Stimulated activated CD4-positive, alpha-beta T cell treated with anti-CD3 and anti-CD28 coated beads, Interleukin-4, amount 100 ng/mL, for 1 hour (primary cell): ENCODE measurements at places on chromosomes 13 and 19.
A peak's percentile ranks its signal among the peaks of the same experiment; 100 is the strongest.

DNA sequence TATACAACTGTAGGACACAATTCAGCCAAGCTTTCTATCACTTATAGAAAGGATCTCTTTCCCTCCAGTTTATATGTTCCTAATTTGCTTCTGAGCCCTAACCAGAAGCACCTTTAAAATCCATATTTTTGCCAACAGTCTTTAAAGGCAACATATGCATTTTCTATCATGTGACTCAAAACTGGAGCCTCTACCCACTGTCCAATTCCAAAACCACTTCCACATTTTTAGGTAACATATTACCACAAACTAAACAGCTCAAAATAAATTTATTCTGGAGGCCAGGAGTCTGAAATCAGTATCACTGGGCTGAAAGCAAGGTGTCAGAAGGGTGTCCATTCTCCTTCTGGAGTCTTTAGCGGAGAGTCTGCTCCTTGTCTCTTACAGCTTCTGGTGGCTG lies 15.9 kb upstream of the EFNB2 start:
- no peak for DNase-seq

GRCh38 chr13:24896061-24896460 lies 132.1 kb downstream of the RNF17 start:
- no peak for DNase-seq

GRCh38 chr13:29324601-29325000 lies 270.9 kb downstream of the SLC7A1 start:
- no peak for DNase-seq

DNA sequence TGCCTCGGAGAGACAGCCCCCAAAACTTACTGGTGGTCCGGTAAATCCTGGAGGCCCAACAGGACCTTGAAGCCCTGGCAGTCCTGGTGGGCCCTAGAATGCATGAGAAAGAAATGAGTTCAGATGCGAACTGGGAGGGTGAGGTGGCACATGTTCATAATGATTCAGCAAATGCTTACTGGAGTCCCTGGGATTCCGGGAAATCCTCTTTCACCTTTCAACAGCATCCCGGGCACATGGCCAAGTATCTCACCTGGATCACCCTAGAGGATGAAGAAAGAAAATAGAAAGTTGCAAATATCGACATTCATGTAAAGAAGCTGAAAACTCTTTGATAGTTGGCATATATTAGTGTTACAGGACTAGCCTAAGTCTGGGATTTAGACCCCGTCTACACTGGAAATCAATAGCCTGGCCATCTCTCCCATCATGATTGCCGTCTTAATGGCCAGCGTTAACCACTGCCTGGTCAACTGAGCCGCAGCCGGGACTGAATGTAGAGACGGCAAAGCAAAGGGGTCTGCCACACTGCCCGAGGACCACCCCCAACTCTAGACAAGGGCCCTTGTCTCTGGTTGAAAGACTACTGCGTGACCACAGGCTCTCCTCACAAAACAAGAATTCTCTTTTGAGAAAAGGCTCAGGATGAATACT lies 96.9 kb downstream of the COL4A1 start:
- DNase-seq: no peak

- DNase-seq: no peak
These were observed 51.3 kb upstream of the NFIC start for GRCh38 chr19:3314962-3315675.

GRCh38 chr13:25699056-25699455 lies 327.3 kb downstream of the ATP8A2 start:
- no peak for DNase-seq

- no peak for DNase-seq
These were observed 89.5 kb upstream of the RFC3 start for GRCh38 chr13:33728271-33729037.

DNA sequence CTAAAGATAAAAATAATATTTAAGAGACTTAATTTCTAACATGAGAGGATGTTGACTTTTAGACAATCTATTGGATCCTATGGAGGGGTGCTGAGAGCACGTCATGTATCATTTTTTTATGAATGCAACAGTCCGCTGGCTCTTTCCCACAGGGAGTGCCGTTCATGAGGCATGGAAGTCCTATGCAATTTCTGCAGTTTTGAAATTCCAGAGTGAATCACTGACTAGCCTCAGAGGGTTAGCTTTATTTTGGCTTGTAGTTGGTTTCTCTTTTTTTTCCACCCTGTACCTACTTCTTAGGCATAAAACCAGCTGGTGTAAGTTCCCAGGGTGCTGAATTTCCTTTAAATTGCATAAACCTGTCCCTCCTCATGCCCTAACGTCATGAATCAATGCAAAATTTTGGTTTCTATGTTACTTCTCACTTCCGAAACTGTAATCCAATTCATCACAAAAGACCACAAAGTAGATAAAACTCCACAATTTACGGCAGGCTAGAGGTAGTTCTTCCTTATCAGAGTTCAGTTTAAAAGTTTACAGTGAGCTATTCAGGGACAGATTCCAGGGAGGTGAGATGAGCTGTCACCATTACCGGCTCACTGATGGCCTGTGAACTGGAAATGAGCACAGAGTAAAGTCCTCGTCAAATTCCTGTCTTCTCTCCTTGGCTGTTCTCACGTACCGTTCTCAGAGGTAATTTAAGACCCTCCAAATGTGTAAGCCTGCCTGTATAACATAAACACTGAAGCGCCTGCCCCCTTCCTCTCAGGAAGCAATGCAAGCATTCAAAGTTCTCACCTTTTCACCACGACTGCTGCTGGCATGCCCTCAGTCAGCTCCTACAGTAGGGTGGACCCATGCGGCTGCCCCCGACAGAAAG lies 216.6 kb upstream of the SLC10A2 start:
- DNase-seq: no peak

DNA sequence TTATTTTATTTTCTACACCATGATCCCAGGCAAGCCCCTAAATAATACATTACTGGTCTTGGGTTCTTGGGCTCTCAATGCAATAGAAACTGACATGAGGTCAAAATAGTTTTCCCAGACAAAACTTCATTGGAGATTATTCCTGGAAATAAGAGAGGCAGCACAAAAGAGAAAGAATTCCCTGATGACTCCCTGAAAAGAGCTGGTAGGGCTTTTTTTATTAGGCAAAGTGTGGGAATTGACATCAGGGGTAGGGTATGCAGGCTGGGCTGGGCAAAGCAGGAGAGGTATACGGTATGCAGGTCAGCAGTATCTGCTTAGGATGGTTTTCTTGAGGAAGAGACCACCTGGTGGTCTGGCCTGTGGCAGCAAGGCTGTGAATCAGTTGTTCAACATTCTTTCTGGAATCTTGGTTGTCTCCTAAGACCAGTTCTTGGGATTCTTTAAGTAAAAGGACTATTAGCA lies 9.3 kb upstream of the IGFL3 start:
- no peak for DNase-seq

DNA sequence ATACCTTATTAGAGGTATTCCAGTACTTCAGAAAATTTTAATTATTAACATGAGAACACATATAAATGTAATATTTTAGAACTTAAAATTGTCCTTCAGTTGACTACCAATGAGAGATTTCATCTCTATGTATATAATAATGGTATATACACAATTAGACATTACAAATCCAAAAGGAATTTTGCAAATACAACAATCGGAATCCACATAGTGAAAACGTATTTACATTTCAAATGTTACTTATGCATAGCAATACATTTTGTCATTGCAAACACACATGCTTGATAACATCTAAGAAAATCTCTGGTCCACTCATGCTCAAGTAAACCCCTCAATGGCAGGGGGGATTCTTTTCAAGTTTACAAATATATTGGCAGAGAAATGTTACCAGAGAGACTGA lies 2345.2 kb downstream of the PCDH9 start:
- DNase-seq: no peak

DNA sequence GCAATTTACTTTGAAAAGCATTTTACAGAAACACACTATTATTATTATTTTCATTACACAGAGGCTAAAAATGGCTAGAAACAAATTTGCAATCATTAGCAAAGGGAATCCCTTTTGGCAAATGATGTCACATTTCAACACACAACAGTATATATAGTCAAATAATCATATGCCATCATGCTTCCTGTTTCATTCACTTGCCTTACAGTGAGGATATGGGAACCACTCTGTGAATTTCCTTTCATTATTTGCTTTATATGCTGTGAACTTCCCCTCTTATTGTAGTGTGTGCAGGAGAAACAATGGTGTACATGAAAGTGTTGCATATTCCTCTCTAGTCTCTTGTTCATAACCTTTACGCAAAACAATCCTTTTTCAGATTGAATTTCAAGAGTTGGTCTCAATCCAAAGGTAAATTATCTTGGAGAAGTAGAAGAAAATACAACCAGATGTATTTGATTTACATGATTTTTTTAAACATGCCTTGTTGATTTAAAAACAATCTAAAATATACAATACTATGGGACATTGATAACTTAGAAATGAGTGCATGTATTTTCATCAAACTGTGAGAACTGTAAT lies 657.3 kb downstream of the EFNB2 start:
- DNase-seq: no peak

- no peak for DNase-seq
These were observed 523.6 kb downstream of the DCT start for GRCh38 chr13:93955904-93956303.

GRCh38 chr13:97834250-97834649 lies 119.2 kb upstream of the IPO5 start:
- DNase-seq: no peak

GRCh38 chr13:21330126-21330861 lies 128.8 kb downstream of the ZDHHC20 start:
- no peak for DNase-seq

DNA sequence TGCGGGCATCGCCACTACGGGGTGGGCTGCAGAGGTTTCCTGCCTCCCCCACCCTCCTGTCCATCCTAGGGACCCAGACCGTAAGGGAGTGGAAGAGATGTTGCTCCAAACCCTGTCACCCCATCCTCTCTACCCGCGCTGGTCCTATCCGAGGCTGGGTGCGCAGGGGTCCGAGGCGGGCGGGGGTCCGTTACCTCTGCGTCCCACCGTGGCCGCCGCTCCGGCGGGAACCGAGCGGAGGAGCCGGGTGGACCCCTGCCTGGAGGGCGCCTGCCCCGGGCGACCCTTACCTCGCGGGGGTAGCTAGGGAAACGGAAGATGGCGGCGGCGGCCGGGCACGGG lies at the start of gene DGKH:
TSS of gene DGKH (plus strand) at position 307 of the 342 bp plus-strand sequence. CDS start 126 bp downstream, outside the sequence.
- no peak for DNase-seq

DNA sequence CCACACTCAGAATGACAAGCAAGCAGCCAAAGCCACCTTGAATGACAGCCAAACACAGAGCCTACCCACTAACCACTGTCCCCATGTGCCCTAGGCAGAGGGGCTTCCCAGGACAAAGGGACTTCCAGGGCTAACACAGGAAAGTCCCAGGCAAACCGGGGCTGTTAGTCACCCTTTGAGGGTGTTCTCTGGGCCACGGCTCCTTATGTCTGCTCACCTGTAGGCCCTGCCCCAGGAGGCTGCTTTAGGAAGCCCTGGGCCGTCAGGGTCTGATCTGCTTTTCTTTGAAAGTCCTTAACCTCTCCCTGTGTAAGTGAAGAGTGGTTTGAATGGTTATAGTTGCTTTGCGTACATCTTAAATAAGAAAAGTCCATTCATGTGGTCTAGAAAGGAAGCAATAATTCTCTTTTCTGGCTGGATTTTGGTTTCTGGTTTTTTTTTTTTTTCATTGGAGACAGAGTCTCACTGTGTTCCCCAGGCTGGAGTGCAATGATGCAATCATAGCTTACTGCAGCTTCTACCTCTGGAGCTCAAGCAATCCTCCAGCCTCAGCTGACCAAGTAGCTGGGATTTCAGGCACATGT lies 161.4 kb downstream of the EFNB2 start:
- DNase-seq: no peak

- DNase-seq: no peak
These were observed 8.5 kb upstream of the MARCHF2 start for GRCh38 chr19:8404391-8405151.

- DNase-seq: no peak
These were observed 3.4 kb downstream of the POSTN start for GRCh38 chr13:37595162-37595561.

- DNase-seq: peak; percentile 96
These were observed 6.5 kb downstream of the MED29 start for GRCh38 chr19:39397360-39398296.

GRCh38 chr13:62375653-62376052 lies 960.0 kb upstream of the PCDH20 start:
- DNase-seq: no peak

DNA sequence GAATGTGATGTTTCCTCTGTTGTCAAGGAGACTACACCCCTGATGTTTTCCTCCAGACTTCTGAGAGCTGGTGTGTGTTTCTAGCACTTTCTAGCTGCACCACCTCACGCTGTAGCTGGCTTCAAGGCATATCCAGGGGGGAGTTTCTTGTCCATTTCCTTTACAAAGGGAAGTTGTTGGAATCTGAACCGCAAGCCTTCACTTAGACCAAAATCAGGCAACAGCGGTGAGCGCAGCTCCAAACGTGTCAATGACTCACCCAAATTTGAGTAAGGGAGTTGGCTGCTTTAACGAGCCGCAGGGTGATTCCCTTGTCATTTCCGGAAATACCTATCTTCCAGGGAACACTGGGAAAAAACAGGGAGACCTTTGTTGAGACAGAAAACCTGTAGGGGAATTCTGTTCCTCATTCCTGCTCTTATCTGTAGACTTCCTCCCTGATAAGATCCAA lies 2.5 kb downstream of the LDLR start:
- peak; percentile 38 for DNase-seq

DNA sequence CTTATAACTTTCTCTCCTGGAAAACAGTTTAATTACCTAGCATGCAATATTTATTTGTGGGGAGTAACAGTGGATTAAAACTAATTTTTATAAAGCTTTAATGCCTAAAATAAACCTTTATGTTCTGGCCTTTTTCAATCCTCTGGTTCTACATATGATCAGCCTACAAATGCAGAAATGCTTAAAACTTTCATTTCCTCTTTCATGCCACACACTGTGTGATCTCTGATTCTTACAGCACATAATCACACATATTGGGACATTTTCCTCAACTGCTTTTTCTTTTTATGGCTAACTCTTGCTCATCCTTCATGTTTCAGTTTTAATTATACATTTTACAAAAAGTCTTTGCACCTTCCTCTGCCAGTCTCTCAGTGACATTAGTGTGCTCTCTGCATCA lies 910.8 kb upstream of the SLITRK6 start:
- DNase-seq: no peak

DNA sequence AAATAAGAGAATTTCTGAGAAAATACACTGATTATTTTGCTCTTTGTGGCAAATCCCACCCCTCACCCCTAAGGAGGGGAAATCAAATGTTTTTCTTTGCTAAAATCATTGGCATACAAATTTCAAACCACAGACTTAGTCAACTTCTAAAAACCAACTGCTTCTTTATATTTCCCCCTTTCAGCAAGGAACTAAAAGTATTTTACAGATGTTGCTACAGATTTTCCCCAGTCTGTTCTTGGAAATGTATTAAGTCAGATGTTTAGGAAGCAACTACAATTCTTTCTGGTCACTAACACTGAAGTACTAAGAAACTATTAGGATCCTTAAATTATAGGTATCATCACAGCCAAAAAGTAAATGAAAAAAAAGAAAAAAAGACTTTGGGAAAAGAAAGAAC lies 6.9 kb downstream of the MTMR6 start:
- DNase-seq: no peak
